ENCODE measurements at places on chromosomes 4 and X.

DNA sequence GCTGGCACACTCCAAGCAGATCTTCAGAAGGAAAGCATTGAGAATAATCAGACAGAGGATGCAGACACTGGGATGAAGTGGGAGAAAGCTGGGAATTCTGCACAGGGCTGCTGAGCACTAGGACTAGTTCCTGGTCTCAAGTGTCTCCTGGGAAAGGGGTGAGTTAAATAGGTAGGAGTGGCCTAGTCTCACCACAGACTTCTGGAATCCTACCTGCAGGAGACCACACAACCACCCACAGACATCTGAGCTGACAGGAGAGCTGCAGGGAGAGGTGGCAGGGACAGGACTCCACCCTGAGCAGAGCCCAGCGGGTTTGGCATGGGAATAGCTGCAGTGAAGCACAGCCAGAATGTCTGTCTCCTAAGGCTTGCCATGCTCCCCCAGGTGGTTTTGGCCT lies 95.1 kb upstream of the GALNTL6 start:
- DNase-seq, result no peak

DNA sequence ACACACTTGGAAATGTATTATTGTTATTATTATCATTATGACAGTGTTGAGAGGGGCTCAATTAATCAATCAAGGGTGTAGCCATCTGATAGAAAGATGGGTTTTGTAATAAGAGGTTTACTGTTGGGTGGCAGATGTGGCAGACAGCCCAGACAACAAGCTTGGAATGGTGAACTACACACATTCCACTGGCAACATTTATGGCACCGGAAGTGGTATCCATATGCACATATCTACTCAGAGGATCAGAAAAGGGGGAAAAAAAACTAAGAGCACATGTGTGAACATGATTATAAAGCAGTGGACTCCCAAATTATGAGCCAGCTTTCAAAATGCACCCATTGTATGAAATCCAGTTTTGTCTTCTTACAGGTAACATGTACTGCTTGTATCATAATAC lies 125.9 kb upstream of the ARX start:
- no peak for DNase-seq

DNA sequence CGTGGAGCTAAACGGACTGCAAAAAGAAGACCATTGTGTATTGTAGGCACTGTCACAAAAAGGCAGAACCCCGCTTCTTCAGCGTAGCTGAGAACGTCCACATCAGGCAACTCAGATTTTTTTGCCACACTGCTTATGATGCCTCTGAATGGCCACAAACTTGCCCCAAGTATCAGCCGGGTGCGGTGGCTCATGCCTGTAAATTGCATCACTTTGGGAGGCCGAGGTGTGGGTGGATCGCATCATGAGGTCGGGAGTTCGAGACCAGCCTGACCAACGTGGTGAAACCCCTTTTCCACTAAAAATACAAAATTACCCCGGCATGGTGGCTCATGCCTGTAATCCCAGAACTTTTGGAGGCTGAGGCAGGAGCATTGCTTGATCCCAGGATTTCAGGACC lies 14.9 kb upstream of the IL3RA start:
- DNase-seq, result no peak

- no peak for DNase-seq
Measured at GRCh38 chrX:30653415-30654131, at the start of gene GK. Gene GK, plus strand, starts transcription at chrX:30653423. Its CDS starts 115 bp downstream, at chrX:30653538.

DNA sequence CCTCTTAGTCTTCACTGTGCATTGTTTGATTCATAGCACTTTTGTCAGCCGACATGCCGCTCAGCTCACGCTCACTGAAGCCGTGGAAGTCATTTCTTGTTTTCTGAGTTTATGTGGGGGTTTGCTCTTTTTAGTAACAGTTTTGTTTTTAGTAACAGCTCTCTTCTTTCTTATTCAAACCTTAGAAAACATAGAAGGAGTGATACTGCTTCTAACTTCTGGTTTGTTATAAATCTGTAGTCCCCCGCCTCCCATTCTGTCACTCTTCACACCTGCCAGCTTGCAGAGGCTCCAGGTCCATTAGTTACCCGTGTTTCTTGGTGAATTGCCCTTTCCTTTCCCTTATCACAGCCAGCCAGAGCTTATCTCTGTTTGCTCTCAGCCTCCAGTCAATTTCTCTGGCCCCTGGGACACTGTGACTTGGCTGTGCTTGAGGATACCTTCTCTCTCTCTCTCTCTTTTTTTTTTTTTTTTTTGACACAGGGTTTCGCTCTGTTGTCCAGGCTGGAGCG lies 50.5 kb downstream of the GRK4 start:
- DNase-seq, result no peak

DNA sequence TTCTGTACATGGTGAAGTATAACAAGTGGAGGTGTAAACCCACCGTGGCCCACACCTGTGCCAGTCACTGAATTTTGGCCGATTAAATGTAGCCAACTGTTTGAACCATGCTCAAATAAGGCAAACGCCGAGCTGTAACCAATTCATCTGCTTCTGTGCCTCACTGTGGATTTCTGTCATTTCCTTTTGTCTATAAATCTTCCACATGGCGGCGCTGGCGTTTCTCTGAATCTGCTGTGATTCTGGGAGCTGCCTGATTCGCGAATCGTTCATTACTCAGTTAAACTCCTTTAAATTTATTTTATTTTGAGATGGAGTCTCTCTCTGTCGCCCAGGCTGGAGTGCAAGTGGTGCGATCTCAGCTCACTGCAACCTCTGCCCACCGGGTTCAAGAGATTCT lies 19.2 kb downstream of the SUPT20HL2 start:
- no peak for DNase-seq

Data from GM12892 (cell line).